ENCODE measurements at places on chromosomes 12 and 14.
A peak's percentile ranks its signal among the peaks of the same experiment; 100 is the strongest.

- DNase-seq = no peak
Observed at GRCh38 chr12:89194683-89195082, 157.6 kb downstream of the DUSP6 start.

- DNase-seq = no peak
Observed at GRCh38 chr14:74616996-74617700, 5.1 kb upstream of the LTBP2 start.

GRCh38 chr12:46367351-46368029 is 5.1 kb downstream of the SLC38A2 start:
- no peak for DNase-seq

- no peak for DNase-seq
Observed at GRCh38 chr12:1102115-1102514, 111.1 kb downstream of the ERC1 start.

DNA sequence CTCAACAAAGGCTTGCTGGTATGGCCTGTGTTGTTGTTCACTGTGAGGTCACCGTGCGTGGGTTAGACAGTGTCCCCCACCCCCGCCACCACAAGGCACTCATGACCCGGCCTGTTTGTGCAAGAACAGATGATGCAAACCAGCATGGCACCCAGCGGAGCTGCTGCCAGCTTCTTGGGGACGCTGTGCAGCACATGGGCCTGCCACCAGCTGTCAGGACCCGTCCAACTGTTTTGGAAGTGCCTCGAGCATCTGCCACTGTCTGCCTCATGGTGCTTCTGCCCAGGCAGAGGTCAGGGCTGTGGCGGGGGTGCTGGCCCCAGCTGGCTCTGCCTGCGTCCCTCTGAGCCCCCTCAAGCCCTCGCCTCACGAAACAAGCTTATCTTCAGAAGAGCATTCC is 1.5 kb downstream of the ASB2 start:
- no peak for DNase-seq

- DNase-seq = no peak
Observed at GRCh38 chr12:112331886-112332285, 50.3 kb downstream of the HECTD4 start.

DNA sequence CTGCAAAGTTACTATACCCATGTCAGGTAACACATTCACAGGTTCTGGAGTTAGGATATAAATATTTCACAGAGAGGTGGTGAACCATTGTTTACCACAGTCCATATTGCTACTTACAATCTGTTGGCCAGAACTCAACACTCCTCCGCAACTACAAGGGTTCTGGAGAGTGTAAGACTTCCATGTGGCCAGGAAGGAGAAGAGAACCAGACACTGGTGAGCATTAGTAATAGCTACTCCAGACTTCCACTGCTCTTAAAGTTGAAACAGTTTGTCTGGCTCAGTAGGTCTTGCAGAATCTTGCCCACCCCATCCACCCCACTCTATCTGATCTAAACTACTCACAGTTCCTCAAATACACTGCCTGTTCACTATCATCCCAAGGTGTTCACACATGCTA is 369.6 kb downstream of the DUSP6 start:
- no peak for DNase-seq

GRCh38 chr12:113609692-113610469 is 138.2 kb upstream of the LHX5 start:
- no peak for DNase-seq

- DNase-seq = no peak
Observed at GRCh38 chr14:73634011-73634833, 10.6 kb upstream of the DNAL1 start.

- DNase-seq = no peak
Observed at GRCh38 chr12:14272956-14273912, 92.2 kb upstream of the ATF7IP start.

DNA sequence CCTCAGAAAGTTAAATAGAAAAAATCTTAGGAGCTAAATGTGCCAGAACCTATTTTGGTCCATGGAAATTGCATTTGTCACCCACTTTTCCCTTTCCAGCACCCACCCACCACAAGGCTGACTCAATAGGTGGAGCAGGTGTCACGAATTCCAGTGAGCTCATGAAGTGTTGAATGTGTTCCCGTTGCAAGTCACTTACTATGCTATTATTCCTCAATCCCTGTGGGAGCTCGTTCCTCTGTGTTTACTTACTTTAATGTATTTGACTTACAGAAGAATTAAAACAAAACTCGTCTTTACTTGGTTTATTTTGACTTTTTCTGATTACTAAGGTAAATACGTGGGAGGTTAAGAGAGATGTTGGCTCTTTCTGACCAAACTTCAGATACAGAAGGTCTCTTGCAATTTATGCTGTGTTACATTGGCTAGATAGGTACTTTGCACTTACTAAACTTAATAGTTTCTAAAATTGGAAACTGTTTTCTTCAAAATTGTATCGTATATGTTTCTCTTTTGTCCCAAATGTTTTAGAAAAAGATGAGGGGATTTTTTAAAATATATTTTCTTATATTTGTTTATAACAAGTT is 269.4 kb upstream of the NOVA1 start:
- DNase-seq = no peak

DNA sequence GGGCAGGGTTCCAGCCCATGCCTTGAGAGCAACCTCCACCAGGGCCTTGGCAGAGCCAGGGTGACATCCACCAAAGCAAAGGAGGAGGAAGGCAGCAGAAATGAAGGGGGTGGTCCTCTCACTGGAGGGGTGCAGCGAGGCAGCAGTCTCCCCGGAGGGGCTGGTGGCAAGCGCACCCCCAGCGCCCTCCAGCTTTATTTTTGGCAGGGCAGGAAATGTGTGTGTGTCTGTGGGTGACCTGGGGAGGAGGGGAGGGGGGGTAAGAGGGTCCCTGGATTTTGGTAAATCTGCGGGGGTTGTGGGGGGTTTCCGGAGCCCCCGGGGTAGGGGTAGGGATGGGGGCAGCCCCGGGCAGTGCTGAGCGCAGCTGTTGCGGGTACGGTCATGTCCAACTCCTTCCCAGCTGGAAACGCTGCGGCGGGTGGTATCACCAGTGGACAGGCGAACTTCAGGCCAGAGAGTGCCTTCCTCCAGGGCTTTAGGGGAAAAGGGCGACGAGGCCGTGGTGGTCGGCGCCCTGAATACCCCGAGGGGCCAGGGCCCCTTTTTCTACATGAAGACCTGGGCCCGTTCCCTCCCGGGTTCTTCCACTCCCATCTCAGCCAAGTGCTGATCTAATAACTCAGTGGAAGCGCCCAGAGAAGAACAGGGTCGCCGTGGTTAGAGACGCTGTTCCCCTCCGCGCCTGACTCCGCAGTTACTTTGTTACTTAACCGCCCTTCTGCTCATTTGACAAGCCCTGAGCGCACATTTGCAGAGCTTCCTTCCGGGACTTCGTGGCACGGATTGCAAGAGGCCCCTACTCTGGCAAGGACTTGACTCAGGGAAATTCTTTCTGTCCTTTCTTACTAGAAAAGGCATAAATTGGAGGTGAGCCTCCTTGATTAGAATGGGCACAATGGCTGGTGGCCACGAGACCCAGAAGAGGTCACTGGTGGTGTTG is 55.2 kb downstream of the FOS start:
- peak; percentile 18 for DNase-seq

- peak; percentile 96 for DNase-seq
Observed at GRCh38 chr14:77040059-77040740, 11.7 kb upstream of the IRF2BPL start.

- no peak for DNase-seq
Observed at GRCh38 chr14:20333494-20333841, 389 bp upstream of the CCNB1IP1 start.

DNA sequence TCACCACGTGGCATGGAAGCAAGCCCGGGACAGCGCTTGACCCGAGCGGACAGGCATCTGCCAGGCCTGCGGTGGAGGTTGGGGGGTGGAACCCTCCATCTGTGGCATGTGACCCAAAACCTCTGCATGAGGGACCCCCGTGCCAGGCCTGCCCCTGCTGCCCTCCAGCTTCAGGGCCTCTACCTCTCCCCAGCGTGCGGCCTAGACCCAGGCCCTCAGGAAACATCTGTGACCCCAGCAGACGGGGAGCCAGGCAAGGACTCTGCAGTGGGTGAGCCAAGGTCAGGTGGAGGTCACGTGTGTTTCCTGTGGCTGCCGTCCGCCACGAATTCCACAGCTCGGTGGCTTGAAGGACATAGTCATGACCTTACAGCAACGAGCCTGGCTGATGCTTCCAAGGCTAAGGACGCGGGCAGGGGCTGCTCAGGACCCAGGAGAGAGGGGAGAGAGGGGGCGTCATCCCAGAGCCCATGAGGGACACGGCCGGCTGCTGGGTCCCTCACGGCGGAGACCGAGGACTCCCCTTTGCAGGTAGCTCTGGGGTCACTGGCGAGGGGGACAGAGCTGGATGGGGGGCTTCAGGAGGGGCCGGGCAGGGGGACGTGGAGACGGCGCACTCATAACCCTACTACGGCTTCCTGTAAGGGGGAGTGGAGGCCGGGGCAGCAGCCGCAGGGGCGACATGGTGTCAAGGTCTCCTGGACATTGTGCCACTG is 91.5 kb downstream of the GALNT9 start:
- DNase-seq = no peak

GRCh38 chr12:52211716-52212585 is 20.1 kb upstream of the KRT80 start:
- DNase-seq = no peak

- DNase-seq = no peak
Observed at GRCh38 chr12:1906579-1906978, 11.9 kb downstream of the CACNA2D4 start.

- DNase-seq = no peak
Observed at GRCh38 chr12:47281667-47282171, 202.0 kb upstream of the AMIGO2 start.

DNA sequence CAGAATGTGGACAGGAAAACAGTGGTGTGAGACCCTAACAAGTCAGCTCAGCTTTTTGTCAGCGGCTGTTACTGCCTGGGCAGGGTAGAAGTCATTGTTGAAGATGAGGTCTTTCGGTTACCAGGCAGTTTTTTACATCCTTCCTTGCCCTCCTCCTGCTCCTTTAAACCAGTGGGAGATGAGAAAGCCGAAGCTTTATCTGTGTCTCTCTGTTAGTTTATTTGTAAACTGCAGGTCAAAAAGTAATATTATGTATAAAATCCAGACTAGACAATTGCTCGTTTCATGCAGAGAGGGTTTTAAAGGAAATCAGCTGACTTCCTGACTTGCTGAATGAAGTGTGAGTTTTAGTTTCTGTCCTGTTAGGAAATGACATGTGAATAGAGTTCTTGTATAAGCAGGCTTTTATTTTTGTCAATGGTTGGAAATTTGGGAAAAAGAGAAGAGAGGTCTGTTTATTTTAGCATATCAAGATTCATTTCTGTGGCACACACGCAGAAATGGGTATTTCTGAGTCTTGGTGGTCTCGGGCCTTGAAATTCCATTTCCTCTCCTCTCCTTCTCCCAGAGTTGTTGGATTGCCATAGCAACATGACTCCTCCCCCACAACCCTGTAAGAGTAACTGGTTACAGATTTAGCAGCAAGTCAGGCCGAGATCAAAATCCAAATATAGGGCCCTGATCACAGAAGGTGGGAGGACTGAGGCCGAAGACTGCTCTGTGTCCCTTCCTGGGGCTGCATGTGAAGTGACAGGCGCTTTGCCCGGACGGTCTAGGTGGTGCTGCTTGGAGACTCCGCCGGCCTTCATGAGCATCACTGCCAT is 60.8 kb downstream of the SAMD4A start:
- peak; percentile 3 for DNase-seq

- no peak for DNase-seq
Observed at GRCh38 chr14:94342334-94342934, 19.3 kb upstream of the SERPINA6 start.

- DNase-seq = no peak
Observed at GRCh38 chr14:96160076-96160912, 44.3 kb upstream of the BDKRB2 start.

DNA sequence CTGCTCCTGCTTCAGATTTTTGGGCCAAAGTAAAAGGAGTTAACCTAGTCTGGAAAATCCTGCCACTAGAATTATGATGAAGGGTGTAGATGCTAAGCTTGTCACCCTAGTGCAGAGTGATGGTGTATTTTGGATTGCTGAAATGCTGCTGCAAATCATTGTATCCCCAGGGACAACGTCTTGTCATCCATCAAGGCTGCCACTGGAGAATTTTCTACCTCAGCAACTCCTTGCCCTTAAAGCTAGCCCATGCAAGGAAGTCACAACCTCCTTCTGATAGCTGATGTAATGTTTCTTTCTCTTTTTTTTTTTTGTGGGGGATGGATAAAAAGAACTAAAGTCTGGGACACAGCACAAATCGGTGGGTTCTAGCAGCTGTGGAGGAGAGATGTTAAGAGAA is 139.4 kb upstream of the FRMD6 start:
- no peak for DNase-seq

GRCh38 chr12:9707864-9708808 is 24.8 kb downstream of the CLECL1 start:
- DNase-seq = peak; percentile 52

DNA sequence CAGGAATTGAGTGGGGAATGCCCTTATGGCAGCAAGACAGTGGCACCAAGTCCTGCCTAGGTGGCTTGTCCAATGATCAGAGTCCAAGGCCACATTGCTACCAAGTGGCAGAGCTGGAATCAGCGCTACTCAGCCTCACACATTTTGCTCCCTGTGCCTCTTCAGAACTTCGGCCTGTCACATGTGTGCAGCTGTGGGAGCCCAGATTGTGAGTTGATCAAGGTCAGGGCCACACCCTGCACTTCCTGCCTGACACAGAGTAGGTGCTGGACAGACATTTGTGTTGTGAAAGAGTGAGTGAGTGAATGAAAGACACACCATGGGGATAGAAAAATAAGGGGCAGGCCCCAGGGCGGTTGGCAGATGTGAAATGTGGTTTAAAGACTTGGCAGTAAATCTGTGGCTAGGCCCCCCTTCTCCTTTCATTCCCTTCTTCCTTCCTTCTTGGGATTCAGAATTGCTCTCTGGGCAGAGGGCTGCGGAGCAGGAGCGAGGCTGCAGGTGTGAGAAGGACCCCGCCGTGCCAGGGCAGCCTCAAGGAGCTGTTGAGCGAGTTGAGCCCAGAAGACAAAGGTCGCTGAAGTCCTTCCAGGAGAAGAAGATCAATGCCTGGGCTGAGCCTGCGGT is 83.5 kb downstream of the SLC25A47 start:
- no peak for DNase-seq

DNA sequence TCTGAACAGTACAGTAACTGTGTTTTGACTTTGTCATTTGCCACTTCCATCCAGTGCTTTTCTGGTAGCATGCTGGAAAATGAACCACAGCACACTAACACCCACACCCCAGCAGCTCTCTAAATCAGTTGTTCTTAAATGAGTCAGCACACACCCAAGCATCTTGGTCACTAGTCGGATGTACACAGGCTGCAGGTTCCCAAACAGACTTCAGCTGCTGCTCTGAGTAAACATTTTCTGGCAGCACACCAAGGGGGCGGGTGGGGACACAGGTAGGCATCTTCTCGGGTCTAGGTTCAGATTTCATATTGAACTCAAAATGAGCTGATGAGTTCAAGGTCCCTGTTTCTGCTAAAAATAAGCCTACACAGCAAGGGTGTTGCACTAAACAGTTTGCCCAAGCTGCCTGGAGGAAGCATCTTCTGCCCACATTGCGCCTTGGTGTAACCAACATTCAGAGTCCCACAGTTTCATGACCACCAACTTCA is 39.8 kb downstream of the IFNG start:
- DNase-seq = no peak

DNA sequence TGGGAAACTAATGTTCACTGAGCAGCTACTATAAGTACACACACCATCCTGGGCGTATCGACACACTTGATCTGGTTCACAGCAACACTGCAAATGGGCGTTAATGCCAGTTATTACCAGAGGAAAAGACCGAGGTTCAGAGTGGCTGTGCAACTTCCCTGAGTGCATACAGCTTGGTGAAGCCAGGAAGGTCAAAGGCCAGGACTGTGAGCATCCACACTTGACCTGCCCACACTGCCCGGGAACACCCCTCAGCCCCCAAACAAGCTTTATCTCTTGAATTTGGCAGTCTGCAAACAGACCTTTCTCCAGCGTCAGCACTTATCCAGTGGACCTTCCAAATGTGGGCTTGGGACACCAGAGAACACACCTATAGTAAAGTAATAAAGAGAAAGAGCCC is 312.6 kb downstream of the BCL11B start:
- DNase-seq = no peak
